H1 (cell line): ENCODE measurements at places on chromosomes 5 and 9. TPM values are rescaled to one million over a fixed set of nuclear protein-coding genes. Genes with fewer than 3 reads are reported as not detected.

The BTNL3 gene
- not detected in 2 replicates for polyA plus RNA-seq

- DNase-seq = peak; percentile 88
These were observed 44.3 kb upstream of the BICD2 start for GRCh38 chr9:92808726-92809451.

- DNase-seq = no peak
These were observed 664.9 kb downstream of the TAF11L14 start for GRCh38 chr5:18299166-18299565.

DNA sequence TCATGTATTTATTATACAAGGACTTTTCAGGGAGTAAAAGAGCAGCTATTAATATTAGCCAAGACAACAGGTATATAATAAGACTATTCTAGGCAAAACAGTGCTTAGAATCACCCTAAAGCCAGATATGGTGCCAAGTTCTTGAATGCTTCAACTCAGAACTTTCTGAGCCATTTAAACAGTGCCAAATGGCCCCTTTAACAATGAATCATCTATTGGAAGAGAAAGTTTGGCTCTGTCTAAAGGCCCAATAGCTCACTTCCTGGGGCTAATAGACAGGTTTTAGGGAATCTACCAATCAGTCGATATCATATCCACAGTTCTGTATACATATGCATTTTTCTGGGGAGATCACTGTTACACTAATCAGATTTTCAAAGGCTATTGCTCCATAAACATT is 42.9 kb downstream of the ZNF474 start:
- DNase-seq = no peak

DNA sequence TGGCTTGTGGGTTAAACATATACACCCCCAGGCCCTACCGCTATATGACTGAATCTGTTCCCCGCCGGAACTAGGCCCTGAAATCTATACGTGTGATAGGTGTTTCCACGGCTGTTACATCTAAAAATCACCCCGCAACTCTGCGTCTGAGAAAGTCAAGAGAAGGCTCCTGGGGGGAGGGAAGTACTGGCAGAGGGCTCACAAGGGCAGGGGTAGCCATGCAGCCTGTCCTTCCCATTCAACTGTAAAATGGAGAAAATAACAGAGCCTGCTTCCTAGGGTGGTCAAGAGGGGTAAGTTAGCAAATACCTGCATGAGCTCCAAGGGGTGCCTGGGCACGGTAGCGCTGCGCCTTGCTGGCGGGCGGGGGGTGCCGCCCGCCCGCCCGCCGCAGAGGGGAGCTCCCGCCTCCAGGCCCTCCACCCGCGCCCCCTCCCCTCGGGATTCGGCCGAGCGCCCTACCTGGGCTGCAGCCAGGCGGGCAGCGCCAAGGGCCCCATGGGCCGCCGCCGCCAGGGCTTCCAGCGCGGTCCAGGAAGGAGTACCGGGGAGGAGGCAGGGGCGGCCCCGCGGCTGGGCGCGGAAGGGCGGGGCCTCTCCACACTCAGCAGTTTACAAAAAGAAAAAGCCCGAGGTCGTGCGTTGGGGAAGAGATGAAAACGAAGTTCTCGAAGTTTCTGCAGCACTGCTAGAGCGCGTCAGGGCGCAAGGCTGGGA is at the start of gene HACD4:
TSS of gene HACD4 (minus strand) at position 550 of the 717 bp plus-strand sequence. CDS start at position 500, 50 bp downstream.
- peak; percentile 57 for DNase-seq

- DNase-seq = no peak
These were observed 235.0 kb downstream of the FANCC start for GRCh38 chr9:95082401-95083084.

DNA sequence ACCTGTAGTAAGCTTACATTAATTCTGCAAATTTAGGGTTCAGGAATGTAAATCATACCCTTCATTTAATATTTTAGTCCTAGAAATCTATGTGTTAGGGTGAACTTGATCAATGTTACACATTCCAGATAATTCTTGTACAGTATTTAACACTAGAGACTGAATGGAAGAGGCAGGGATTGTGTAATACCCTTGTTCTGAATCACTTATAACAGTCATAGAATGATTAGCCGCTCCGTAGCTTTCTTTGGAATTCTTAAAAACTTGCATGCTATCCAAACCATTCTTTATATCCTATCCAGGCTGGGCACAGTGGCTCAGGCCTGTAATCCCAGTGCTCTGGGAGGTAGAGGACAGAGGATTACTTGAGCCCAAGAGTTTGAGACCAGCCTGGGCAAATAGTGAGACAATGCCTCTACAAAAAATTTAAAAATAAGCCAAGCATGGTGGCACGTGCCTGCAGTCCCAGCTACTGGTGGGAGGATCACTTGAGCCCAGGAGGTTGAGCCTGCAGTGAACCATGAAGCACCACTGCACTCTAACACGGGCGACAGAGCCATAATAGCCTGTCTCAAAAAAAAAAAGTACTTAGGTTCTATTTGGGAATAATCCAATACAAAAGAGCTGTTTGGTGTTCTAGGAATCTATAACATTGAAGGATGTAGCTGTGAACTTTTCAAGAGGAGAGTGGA is 8.3 kb downstream of the ZNF483 start:
- no peak for DNase-seq

The RNF145 gene
- 24.4 and 34.2 TPM in 2 replicates for polyA plus RNA-seq

The SLC34A1 gene
- polyA plus RNA-seq = not detected in 2 replicates

DNA sequence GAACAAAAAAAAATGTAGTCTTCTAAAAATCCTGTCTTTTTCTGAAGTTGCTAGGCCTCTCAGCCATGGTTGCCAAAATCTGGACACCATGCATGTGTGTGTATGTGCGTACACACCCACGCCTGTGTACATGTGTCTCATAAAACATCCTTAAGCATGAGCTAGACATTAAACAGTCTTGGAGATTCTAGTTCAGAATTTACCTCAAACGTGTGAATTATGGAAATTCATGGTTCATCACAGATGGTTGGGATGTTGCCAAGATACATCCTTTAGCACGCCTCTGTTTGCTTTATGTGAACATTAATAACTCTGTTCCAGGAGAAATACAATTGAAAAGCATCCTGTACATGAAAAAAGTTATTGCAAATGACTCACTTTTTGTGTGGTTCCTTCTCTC is 53.0 kb downstream of the F2RL2 start:
- DNase-seq = no peak

The BDP1 gene
- 3.6 and 4.7 TPM in 2 replicates for polyA plus RNA-seq

DNA sequence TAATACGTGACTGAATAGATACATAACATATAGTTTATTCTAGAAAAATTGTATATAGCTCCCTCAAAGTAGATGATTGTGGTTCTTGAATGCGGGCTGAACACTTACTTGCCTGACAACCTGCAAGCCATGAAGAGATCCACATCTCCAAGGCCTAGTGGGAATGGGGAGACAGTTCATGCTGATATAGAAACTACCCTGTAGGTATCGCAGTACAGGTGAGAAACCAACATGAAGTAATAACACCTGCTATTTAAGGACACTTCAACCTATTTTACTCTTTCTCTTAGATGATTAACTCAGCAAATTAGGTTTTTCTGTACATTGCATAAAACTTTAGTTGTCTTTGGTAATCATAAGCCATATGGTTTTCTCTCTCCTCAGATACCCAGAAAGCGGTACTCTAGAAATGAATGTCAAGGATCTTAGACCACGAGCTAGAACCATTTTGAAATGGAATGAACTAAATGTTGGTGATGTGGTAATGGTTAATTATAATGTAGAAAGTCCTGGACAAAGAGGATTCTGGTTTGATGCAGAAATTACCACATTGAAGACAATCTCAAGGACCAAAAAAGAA is 47.3 kb downstream of the UHRF2 start:
- no peak for DNase-seq

- no peak for DNase-seq
These were observed 102.1 kb downstream of the FANCC start for GRCh38 chr9:95215336-95215898.

DNA sequence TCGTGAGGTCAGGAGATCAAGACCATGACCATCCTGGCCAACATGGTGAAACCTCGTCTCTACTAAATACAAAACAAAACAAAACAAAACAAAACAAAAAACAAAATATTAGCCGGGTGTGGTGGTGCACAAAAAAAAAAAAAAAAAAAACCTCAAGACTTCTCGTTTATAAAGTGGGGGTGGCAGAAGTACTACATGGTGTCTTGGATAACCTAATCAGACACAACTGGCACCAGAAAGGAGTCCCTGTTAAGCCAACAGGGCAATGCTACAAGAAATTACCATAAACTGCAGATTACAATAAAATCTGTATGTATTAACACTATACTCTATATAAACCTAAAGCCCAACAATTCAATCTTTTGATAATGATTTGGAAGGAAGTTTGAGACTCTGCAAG is 50.0 kb downstream of the SERINC5 start:
- DNase-seq = no peak

The IER5L gene
- 0.65 and 0.96 TPM in 2 replicates for polyA plus RNA-seq

GRCh38 chr5:67200809-67201562 is 4.4 kb upstream of the CD180 start:
- no peak for DNase-seq

DNA sequence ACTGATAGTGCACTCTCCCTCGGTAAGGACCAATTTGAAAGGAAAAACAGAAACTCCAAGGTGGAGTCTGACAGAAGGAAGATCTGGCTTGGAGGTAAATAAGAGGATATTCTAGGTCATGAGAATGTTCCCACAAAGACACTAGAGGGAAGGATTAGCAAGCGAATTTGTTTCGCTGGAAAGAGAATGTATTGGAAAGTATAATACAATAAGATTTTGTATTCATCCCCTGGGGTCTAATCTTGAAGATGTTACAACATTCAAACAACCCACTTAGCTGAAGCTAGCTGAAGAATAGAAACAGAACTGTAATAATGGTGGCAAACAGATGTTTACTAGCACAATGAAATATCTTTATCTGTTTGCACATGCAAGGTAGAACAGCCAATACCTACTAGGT is 158.7 kb downstream of the GNAQ start:
- no peak for DNase-seq

- no peak for DNase-seq
These were observed 13.6 kb downstream of the NAIF1 start for GRCh38 chr9:128053560-128053959.

- DNase-seq = no peak
These were observed 69.8 kb upstream of the CCDC112 start for GRCh38 chr5:115366223-115366622.

The NRG2 gene
- polyA plus RNA-seq = 0.27 and 0.49 TPM in 2 replicates

- DNase-seq = no peak
These were observed 5.0 kb downstream of the PDE6A start for GRCh38 chr5:149939546-149939945.

- DNase-seq = peak; percentile 67
These were observed 1.8 kb upstream of the SELENOP start for GRCh38 chr5:42813533-42813932.

- no peak for DNase-seq
These were observed 1.3 kb downstream of the RAI14 start for GRCh38 chr5:34657274-34657921.

DNA sequence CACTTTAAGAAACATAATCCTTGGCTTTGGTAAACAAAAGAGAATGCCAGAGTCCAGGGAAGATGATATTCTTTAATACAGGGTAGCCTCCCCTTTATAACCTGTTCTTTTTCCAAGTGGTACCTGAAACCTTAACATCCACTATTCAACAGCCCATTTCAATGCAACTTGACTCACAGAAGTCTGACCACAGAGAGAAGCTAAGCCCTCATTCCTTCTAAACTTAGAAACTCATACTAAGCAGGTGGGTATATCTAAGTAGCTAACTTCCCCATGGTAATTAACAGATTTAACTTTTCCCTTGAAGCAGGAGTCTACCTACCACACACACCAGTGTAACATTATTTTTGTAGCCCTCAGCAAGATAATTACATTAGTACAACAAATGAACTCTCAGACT is 91.9 kb downstream of the CEMIP2 start:
- no peak for DNase-seq

- no peak for DNase-seq
These were observed 143.3 kb downstream of the ALDH1A1 start for GRCh38 chr9:72809586-72809985.

The CRHBP gene
- 0.30 and 0.42 TPM in 2 replicates for polyA plus RNA-seq

The SEMA5A gene
- polyA plus RNA-seq = 5.3 and 5.7 TPM in 2 replicates

The SPINK6 gene
- not detected in 2 replicates for polyA plus RNA-seq

The EXOC3 gene
- polyA plus RNA-seq = 14.4 and 19.5 TPM in 2 replicates

- no peak for DNase-seq
These were observed at the start of gene MGAT1 for GRCh38 chr5:180802325-180803180. Gene MGAT1, minus strand, starts transcription at chr5:180802806. Its CDS starts 9,835 bp downstream, at chr5:180792971.

DNA sequence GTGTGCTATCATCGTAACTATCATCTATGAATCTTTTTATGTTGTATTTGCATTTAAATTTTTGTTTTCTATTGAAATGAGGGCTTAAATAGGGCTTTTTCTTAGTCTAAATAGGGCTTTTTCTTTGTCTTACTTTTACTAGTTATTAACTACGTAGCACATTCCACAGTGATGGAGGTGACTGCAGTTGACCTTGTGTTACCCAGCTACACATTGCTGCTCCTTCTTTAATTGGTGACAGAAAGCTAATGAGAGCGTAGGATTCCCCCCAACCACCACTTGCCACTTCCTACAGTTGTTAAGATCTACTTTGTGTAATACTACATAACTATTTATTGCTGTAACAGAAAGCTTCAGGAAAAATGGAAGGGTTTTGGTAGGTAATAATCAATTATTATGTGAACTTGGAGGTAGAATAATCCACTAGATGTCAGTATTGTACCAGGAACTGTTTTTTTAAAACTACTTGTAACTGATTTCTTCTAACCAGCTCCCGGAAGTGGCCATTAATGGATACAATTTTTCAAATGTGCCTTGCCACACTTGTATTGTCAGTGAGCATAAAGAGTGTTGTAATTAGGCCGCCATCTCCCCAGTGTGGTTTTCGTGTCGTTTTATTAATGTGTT is 18.0 kb downstream of the MTRR start:
- DNase-seq = no peak

GRCh38 chr9:106918825-106919509 is 56.0 kb downstream of the ZNF462 start:
- DNase-seq = no peak

GRCh38 chr5:135145985-135146384 is 112.0 kb upstream of the PITX1 start:
- DNase-seq = no peak

GRCh38 chr5:112906637-112907036 is 15.4 kb downstream of the REEP5 start:
- no peak for DNase-seq

DNA sequence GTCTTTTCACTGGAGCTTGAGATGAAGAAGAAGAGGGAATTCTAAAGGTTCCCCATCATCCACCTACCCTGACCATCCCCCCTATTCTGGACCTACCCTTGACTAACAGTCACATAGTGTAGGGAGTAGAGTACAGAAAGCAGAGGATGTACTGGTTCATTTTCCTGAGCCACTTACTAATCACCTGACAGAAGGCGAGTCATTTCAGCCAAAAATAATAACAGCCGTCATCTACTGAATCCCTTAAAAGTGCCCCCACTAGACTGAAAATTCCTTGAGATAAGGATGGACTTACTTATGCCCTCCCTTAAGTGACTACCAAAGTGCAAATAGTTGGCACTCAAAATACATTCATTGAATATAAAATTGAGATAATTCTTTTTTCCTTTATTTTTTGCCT is 112.2 kb downstream of the FOXD1 start:
- DNase-seq = no peak
